ENCODE measurements at places on chromosomes 7 and 10.

DNA sequence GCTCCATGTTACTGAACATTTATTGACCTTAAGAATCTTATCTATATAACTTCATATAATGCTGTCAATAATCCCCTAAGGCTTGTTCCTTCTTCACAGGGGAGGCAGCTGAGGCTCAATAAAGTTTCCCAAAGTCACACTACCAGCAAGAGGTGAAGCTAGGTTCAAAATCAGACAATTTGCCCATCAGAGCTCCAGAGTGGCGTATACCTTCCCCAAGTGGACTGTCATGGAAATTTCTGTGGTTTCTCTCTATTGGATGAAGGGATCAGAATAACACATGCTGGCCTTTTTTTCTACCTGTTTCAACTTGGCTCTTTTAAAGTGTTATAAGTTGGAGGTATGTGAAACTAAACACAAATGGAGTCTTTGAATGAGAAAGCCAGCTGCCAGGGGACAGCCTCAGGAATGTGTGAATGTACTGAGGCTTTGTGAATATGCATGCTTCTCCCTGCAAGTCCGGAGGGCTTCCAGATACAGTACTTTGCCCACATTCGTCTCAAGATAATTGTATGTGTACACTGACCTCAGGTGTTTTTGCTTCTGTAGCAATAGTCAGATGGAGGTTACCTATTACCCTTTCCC lies 656.3 kb upstream of the CELF2 start:
- no peak for DNase-seq

- no peak for DNase-seq
Observed at GRCh38 chr7:66747881-66748511, 7.5 kb downstream of the RABGEF1 start.

DNA sequence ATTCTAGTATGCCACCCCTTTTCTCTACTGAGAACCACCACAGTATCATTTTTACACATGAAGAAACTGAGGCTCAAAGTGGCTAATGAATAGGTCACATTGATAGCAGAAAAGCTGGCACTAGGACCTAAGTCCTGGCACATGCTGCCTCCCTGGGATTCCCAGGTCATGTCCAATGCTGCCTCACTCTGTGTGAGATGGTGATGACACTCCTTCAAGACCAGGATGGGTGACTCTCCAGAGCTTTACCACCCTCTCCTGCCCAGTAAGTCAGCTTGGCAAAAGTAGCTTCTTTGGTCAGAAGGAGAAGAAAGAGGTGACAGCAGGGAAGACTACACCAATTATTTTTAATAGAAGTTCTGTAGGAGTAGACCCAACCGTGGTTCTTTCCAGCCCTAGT lies 13.3 kb upstream of the AKR1B10 start:
- DNase-seq: no peak

DNA sequence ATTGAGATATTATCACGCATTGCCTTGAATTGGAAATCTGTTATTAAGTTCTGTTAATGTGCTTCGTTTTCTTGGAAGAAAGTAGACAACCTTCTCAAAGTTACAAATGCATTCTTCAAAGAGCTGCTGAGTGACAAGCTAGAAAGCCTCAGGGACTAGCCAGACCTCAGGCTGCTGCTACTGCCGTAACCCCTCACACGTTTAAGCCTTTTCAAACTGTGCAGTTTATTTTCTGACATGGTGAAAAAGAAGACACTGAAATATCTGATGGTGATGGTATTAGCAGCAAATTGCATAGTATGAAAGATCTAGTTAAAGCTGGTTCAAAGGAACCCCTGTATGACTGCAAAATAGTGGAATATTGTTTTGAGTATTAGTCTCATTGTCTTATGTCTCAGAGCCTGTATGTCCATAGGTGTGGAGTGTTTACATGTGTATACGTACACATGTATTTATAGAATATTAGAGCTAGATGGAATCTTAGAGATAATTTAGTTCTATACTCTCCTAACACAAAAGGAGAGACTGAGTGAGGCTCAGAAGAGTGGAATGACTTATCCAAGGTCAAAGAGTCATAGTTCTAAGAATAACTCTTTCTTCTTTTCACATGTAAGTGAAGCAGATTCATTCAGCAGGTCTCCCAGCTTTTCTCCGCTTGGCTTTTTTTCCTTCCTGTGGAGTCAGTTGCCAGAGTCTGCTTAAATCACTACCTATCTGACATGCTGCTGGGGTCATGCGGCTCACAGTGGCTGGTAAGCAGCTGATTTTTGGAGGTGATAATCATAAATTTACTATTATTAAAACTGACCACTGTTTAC lies 431.9 kb downstream of the PLXDC2 start:
- DNase-seq: no peak

- DNase-seq: no peak
Observed at GRCh38 chr10:93438613-93439253, 43.4 kb downstream of the MYOF start.

DNA sequence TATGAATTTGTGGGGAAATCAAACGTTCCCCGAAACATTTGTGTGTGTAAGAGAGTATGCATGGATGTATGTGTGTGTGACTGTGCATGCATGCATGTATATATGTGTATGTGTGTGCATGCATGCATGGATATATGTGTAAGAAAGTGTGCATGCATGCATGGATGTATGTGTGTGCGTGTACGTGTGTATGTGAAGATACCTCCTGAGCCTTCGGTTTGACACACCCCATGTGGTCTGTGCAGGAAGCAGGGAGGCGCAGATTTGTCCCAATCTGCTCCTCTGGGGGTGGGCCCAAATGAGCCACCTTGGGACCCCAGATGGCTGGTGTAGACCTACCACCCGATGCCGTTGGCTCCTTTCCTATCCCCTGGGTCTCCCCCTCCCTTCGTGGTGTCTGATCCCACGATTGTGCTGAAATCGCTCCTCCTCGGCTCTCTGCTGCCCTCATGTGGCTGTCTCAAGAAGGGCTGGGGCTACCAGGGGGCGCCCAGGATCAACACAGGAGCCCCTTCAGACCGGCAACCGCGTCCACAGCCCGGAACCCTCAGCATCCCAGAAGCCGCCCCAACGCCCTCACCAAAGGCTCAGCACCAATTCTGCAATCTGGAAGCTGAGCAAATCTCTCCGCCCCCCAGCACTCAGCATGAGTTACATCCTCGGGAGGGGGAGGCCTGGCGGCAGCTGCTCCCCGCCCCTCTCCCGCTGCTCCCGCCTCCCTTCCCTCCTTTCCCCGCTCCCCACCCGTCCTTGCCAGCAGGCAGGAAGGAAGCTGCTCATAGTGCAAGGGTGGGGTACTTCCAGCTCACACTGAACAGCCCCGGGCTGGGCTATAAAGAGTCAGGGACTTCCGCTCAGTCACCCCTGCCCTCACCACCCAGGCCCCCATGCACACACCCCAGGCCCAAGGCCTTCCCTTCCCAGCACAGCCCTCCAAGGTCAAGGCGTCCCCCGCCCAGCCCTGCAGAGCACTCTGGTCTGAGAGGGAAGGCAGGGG lies 2.3 kb upstream of the NOS3 start:
- peak; percentile 55 for DNase-seq

- no peak for DNase-seq
Observed at GRCh38 chr7:51430480-51431086, 114.0 kb upstream of the COBL start.

GRCh38 chr10:70324339-70324861 lies 40.6 kb upstream of the NPFFR1 start:
- no peak for DNase-seq

- no peak for DNase-seq
Observed at GRCh38 chr7:30238721-30239441, 45.5 kb upstream of the ZNRF2 start.

DNA sequence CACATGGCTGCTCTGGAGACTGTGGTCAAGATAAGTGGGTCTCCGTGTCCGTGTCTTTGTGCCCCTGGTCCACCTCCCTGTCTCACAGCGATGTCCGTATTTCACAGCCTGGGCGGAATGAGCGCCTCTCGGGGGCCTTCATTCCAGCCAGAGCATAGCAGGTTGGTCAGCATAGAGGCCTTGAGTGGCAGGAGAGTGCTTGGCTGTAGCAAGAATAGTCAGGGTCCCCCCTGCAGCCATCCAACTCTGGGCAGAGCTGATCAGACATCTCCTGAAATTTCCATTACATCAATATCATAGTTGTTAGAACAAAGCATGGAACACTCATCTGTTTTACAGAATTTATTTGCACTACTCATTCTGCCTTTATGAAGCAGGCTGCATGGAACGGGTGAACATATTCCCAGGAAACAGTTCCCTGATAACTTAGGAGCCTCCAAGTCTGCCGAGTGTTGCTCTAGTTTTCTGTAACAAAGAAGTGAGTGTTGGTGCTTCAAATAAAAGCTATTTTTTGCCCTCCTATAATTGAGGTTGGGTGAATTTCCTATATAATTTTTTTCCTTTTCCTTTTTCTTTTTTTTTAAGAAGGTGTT lies 255.3 kb downstream of the INHBA start:
- DNase-seq: no peak

DNA sequence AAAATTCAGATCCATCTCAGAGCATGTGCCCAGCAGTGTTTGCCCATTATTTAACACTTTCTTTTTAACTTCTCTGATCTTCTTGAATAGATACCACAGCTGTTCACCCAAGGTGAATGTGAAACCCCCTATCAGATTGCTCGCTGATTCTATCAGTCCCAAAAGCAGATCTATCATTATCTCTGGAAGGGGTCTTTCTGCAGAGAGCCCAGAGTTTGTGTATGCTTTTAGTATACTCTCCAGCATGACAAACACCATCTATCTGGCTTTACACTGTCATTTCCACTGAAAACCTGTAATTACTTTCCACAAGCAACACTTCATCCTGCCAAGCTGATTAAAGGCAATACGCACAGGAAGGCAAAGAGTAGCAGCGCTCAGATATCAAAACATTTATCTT lies 168.2 kb downstream of the CACNA2D1 start:
- no peak for DNase-seq

All from stimulated activated naive CD4-positive, alpha-beta T cell treated with Interleukin-2 at 50 U/mL for 16 hours (primary cell).